ENCODE measurements at places on chromosomes 16 and 17.
A peak's percentile ranks its signal among the peaks of the same experiment; 100 is the strongest.

- no peak for DNase-seq
These were observed 37.3 kb downstream of the PTRH2 start for GRCh38 chr17:59669944-59670343.

DNA sequence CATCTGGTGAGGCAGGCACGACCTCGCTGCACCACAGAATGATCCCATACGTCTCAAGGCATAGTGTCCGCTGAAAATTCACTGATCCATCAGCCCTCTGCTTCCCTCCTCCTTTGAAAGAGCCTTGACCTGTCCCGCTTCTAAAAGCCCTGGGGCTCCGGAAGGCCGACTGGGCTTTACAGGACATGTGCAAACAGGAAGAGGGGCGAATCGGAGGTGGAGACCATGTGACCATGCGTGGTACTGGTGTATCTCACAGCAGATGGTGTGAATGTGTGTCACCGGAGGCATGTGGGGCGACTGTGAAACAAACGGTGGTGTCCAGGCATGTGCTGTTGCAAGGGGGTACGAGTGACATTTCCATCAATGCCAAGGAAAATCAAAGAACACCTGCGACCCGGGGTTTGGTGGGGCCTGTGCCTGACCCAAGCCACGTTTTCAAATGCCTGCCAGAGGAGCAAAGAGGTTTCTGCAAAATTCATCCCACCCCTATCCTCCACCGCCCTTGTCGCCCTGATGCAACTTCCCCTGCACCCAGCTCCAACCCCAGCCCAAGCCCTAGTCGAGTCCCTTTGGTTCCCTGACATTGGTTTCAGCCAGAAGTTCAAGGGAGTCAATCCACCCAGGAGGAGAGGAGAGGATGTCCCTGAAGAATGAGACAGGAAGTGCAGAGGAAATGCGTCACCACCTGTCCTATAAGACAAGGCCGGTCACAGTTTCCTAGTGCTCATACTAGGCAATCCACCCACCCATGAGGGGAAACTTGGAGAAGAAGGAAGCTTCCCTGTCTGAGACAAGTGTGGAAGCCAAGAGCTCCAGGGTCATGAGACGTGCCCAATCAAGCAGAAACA lies 5.9 kb upstream of the KCNJ18 start:
- DNase-seq = no peak

DNA sequence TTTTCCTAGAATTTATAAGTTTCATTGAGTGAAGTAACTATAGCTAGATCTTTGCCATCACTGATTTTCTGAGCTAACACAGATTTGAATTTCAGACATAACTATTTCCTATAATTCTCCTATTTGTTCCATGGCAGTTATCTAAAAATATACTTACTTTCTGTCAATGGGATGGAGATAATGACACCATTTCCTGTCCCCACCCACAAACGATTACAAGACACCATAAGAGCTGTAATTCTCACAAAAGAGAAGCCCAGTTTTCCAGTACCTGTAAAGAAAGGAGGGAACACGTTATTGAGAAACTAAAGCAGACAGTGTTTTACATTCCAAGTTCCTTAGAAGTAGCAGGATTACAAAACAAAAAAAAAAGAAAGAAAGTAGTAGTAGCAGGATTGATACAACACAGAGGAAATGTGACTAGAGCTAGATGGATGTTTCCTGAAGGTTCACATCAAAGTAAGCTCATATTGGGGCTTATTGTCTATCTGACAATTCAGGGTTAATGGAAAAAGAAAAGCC lies 110.9 kb upstream of the TOB1 start:
- DNase-seq = no peak

DNA sequence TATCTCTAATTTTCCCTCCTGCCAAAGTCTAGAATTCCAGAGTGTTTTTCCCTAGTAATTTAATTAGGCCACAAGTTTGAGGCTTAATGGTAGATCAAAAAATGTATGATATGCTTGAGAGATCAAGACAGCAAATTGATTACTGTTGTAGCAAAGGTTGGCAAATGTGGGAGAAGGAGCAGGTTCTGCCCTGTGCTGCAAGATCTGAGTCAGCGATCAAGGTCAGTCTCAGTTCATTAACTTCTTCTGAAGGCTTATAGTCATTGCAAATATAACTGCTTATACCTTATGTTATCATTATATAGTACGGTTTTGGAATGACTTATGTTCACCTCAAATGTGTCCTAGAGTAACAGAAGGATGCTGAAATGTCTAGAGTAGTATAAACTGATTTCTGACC lies 231.1 kb upstream of the TBX2 start:
- DNase-seq = no peak

DNA sequence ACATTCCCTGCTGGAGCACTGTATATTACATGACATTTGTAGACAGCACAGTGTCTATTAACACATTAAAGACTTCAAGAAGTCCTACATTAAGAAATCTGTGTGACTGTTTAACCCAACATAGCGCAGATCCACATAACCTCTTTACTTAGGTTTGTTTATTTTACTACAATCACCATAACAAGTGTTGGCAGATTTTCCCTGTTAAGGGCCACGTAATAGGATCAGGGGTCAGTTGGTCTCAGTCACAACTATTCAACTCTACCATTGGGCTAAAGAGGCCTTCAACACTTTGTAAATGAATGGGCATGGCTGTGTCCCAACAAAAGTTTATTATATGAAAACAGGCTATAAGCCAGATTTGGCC lies 51.3 kb upstream of the ADORA2B start:
- no peak for DNase-seq

GRCh38 chr17:13784434-13785095 lies 182.8 kb upstream of the HS3ST3A1 start:
- no peak for DNase-seq

- DNase-seq = no peak
These were observed 79.6 kb downstream of the MGAT5B start for GRCh38 chr17:76947771-76948170.

DNA sequence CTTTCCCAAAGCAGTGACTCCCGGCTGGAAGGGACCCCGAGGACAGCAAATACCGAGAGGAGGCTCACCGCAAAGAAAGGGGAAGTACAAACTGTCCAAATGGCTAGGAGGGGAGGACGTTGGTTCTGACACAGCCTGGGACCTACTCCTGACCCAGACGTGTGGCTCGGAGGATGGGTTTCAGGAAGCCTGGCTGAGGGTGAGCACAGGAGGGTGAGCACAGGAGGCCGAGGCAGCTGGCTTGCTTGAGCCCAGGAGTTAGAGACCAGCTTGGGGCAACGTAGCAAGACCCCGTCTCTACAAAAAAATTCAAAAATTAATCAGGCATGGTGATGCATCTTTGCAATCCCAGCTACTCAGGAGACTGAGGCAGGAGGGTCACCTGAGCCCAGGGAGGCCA lies 83.2 kb downstream of the C16orf78 start:
- DNase-seq = no peak

- DNase-seq = peak; percentile 48
These were observed at the start of gene ARHGAP23 for GRCh38 chr17:38428112-38428642. Gene ARHGAP23 (plus strand): TSS chr17:38428464. CDS start chr17:38428486, 22 bp downstream.
